ENCODE measurements at places on chromosomes 1 and 21.

DNA sequence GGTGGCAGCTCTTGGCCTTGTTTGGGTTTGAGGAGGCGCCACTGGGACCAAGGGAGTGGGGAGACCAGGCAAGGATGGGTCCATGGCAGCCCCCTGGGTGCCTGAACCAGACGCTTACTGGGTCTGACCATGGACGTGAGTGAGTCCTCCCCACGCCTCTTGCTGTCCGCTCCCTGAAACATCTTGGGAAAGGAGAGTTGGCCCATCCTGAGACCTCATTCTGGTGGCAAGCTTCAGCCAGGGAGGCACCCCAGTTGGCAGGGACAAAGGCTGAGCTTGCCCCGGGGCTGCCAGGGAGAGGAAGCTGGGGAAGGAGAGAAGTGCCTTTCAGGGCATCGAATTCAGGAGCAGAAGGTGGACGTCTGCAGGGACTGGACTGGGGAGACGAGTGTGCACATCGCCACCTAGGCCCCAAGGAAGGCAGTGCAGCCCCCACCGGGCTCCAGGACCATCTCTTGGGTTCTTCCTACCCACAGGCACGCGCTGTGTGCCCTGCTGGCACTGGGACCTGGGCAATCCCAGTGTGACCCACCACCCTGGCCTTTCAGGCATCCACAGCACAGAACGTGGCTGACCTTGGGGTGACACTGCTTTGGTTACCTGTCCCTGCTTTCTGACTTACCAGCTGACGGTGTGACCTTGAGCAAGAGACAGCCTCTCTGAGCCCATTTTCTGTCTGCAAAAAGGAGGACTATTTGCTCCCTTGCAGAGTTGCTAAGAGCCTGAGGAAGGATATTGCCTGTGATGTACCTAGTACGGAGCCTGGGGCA is 132.9 kb upstream of the WNT4 start:
- DNase-seq, result no peak

DNA sequence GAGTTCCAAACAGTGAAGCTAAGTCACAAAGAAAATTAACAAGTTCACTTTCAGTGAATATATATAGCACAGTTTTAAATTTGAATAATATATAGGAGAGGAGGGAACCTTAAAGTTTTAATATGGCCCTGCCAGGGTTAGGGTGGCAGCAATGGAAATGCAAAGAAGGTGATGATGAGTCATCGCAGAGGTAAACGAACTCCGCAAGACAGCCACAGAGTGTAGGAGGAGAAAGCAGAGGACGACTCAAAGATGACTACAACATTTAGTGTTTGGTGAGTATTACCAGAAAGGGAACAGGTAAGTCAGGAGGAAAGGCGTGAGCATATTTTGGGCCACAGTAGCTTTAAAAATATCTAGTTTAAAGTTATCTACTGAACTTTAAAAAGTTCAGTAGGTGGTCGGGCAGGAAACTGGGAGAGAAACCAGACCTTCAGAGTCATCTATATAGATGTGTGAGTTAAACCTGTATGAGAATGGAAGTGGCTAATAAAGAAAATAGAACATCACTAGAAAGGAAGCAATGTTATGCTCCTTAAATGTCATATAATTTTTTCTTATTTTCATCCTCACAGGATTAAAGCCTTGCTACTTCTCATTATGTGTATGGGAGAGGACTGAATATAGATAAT is 75.7 kb downstream of the UCHL5 start:
- DNase-seq, result no peak

- peak; percentile 26 for DNase-seq
Observed at GRCh38 chr1:2443277-2444137, 31.1 kb upstream of the PEX10 start.

DNA sequence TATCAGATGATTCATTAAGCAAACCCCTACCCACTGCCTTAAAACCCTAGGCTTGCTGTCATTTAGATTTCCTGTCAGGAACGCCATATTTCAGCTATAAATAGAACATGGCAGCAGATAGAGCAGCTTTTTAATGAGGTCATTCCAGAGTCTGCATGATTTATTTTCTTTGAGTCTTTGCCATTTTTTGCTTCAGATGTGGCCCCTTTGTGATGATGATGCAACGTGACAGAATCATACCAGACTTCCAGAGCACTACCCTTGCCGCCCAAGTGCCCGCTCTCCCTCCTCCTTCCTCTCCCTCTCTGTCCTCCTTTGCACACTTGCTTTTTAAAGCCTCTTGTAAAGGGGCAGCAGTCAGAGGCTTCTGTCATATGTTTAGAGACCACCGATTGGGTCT is 55.5 kb upstream of the TRIM67 start:
- no peak for DNase-seq

DNA sequence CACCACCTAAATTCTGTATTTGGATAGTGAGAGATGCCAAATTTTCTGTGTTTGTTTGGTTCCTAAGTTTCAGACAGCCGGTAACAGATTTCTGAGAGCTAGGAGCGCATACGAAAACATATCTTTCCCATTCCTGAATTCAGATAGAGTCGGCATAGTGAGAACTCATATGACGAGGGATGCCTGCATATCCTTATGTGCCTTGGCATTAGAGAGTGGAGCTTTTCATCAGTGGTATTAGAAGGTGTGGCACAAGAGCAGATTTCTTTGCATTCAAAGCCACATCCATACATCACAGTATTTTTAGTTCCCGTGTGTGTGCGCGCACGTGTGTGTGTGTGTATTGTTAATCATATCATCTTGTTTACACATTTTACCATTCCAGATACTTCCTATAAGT is 85.8 kb downstream of the ATP5PO start:
- no peak for DNase-seq

Data from hippocampal formation (tissue), 2 donors.